Fibroblast of skin of right biceps (primary cell): ENCODE measurements at places on chromosomes 2 and 18.

DNA sequence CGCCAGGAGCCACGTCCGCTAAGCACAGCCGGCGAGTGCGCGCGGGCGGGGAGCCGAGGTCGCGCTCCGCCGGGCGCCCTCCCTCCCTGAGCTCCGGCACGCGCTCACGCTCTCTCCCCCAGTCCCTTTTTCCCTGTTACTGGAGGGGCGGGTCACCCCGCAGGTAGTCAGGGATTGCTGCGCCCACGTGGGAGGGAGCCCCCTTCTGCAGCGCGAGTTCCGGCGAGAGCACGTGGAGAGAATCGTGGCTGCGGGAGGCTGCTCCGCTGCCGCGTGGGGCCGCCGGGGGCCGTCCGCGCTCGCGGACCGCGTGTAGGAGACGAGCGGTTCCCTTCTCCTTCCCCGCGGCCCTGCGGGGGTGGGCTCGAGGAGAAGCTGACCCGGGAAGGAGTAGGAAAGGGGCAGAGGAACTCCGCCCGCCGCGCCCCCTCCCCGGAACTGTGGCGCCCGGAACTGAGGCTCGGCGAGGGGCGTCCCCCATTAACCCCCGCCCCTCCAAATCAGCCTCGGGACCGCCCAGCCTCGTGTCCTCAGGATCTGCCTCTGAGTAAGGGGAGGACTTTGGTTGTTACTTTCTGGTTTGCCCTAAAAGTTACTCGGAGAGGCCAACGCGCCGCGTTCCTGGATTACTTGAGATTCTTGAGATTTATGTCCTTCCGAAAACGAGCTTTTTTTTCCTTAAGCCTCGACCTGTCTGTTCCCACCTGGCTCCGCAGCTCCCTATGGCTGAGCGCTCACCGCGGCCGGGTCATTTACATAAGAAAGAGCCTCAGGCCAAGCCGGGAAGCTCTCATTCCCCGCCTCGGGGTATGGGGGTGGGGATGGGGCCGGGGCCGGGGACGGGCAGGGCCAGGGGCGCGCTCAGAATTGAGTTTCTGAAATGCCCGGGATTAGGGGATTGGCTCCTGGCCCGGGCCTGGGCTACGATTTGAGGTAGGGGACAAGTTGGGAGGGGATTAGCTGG, 1.1 kb downstream of the HK2 start:
- peak; percentile 51 for DNase-seq

- no peak for DNase-seq
Measured at GRCh38 chr2:143501106-143501676, 372.0 kb downstream of the ARHGAP15 start.

GRCh38 chr18:74589021-74589420, 8.6 kb upstream of the ZNF407 start:
- no peak for DNase-seq

DNA sequence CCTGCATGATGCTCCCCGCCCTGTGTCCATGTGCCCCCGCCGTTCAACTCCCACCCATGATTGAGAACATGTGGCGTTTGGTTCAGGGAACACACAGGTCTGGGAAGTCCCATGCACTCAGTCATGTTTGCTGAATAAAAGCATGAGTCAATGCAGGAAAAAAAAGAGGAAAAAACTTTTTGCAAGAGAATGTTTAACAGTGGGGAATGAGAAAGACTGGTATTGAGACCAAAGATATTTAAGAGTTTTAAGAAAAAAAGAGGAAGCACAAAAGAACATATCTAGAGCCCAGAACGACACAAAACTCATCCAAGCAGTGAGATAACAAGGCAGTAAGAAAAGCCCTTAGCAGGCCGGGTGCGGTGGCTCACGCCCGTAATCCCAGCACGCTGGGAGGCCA, 279.2 kb upstream of the THSD7B start:
- no peak for DNase-seq

DNA sequence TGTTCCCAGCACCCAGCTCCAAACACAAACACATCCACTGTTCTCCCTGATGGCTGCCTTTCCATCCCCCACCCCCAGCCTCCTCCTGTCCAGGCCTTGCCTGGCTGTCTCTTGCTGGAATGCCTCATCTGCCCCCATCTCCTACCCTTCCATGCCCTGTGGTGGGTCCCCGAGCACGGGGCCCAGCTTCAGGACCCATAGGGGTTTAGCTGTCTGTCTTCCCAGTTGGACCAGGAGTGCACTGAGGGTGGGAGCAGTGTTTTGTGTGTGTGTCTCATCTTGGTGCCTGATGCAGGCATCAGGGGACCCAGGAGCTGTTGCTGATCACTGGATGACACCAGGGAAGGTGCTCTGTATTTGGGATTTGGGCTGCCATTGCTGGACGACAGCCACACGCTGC, 34.5 kb downstream of the GLI2 start:
- DNase-seq: no peak

DNA sequence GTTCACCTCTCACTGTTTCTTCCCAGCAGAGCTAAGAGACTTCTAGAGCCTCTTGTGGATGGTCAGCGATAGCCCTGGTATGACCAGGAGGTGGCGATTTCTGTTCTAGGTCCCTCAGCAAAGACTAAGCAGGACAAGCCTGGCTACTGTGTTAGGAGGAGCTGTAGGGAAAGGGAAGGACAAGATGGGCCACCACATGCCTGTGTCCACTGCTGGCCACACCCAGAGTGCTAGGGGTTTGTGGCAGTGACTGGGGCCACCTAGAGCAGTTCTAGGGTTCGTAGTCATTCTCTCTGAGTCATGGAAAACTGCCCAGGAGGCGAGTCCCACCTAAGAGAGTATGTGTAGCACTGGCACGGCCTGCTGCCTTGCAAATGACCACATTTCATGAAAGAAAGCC, 179.4 kb downstream of the ALPK2 start:
- DNase-seq: no peak

- DNase-seq: no peak
Measured at GRCh38 chr2:222025881-222026271, 272.9 kb downstream of the PAX3 start.

DNA sequence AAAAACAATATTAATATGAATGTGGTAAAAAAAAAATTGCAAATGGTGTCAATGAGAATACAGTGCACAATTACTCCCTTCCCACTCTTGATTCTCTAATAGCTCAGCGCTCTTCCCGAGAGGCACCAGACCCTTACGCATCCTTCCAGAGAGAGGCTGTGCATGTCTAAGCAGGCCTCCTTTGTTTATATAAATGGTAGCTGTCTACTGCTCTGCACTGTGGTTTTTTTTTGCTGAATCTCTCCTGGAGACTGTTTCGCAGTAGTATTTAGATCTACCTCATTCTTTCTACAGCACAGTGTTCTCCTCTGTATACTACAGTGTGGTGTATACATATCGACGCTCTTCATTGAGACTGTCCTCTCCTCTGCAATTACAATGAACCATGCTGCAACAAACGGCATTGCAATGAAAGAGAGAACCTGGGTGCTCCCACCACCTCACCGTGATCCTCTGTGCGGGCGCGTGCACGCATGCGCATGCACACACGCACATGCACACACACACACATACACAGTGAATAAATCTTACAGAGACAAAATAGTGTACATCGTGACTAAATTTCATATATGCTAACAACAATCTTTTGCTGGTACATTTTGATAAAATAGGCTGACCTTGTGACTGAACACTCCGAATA, 19.4 kb downstream of the SEPTIN10 start:
- no peak for DNase-seq

- DNase-seq: no peak
Measured at GRCh38 chr2:144518748-144519596, 947 bp downstream of the ZEB2 start.

DNA sequence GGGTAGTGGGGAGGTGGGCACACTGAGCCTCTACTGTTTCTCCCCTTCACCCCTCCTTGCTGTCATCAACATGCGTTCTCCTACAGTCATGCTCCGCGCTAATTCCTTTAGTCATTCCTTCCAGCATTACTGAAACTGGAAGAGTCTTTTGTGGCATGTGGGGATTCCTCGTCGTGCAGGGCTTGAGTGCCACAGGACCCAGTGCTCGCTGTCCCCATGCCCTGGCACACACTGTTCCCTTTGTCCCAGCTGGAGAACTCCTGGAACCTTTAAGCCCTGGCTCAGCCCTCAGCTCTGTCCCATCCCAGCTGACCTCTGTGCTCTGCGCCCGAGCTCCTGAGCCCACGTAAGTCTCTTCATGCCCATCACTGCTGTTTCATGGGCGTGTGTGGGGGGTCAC, 42.1 kb downstream of the ODC1 start:
- DNase-seq: no peak

GRCh38 chr2:70089220-70089982, 2.1 kb downstream of the PCBP1 start:
- DNase-seq: peak; percentile 47
